SJCRH30 (cell line): ENCODE measurements at places on chromosomes 3 and 15. TPM values are rescaled to one million over a fixed set of nuclear protein-coding genes. Genes with fewer than 3 reads are reported as not detected.

The GATM gene
- total RNA-seq: 226 and 232 TPM in 2 replicates

The C3orf85 gene
- not detected in 2 replicates for total RNA-seq

- no peak for DNase-seq
Measured at GRCh38 chr3:160676547-160677303, at the start of gene ARL14. TSS of gene ARL14 (plus strand) at chr3:160677160. CDS start at chr3:160677347, 187 bp downstream.

DNA sequence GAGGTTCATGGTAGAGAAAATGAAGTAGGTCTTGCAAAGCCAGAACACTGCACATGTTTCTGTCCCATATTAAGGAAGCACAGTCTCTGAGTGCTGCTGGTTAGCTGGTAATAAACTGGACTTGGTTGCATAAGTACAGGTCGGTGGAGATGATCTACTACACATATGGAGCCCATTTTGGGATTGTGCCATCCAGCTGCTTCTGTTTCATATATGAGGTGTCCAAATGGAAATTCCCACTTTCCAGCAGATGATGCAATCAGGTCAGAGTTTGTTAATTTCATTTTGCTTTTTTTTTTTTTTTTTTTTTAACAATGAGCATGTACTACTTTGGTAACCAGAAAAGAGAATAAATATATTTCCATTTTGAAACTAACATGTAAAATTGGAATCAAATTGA is 122.6 kb downstream of the SATB1 start:
- DNase-seq: no peak

DNA sequence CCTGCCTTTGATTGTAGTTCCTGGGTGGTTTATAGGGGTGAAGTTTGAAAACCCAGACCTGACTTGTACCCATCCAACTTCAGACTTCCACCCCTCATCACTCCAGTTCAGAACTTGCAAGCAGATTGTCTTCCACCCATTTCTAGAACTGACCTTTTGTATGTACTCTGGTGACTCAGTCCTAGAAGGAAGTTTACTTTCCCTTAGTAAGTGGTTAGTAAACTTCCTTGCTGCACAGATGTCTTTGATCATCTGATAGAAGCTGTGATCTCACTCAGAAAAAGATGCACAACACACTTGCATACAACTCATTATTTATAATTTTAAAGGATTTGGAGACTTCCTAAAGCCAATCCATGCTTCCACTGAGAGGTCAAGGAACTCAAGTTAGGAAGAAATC is 368.0 kb downstream of the MFSD1 start:
- DNase-seq: no peak

The ATP13A5 gene
- total RNA-seq: 0.03 and 0.06 TPM in 2 replicates

- no peak for DNase-seq
Measured at GRCh38 chr3:69299344-69299743, 86.5 kb downstream of the FRMD4B start.

- no peak for DNase-seq
Measured at GRCh38 chr15:67854358-67854757, 14.5 kb upstream of the RNU6-1 start.

DNA sequence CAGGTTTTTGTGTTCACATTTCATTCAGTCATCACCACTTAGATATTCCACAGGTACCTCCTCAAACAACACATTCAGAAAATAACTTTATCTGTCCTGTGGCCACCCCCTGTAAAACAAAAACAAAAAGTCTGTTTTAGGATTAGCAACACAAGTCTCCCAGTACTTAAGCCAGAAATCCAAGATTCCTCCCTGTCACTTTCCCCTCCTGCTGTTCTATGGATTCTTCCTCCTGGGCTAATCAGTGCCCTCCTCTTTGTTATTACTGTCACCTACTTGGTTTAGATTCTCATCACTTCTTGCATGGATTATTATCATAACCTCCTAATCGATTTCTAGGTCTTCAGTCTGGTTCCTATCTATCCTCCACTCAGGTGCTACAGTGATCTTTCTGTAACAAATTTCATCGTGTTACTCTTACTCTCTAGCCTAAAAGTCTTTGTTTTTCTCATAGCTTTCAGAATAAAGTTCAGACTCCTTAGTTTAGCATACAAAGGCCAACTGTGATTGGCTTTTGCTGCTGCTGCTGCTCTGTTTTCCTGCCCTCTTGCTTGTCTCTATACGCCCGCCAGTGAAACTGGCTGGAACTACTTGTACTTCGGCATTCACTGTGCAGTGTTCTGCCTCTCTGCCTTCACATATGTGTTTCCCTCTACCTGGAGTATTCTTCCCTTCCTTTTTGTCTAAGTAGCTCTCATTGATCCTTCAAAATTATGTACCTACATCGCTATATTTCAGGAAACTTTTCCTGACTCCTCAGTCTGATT is 32.2 kb downstream of the PPP2R3A start:
- no peak for DNase-seq

The MESD gene
- 20.5 and 22.1 TPM in 2 replicates for total RNA-seq

DNA sequence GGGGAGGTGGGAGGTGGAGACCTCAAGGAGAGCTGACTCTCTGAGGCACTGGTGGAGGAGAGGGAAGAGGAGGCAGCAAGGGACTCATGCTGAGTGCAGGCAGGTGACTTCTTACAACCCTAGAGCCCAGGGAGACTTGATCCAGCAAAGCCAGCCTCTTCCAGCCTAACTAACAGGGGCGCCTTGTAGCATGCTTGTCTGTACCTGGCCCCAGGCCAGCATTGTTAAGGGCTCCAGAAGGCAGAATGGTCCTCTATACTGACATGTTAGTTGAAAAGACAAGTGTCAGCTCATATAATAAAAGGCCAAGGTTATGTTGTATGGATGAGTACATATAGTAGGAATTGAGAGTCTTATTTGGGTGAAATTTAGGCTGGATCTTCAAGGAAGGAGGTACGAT is 65.4 kb downstream of the CHDH start:
- no peak for DNase-seq

The CTXN2 gene
- not detected in 2 replicates for total RNA-seq

GRCh38 chr3:11246663-11246970 is 25.6 kb upstream of the ATG7 start:
- DNase-seq: no peak

DNA sequence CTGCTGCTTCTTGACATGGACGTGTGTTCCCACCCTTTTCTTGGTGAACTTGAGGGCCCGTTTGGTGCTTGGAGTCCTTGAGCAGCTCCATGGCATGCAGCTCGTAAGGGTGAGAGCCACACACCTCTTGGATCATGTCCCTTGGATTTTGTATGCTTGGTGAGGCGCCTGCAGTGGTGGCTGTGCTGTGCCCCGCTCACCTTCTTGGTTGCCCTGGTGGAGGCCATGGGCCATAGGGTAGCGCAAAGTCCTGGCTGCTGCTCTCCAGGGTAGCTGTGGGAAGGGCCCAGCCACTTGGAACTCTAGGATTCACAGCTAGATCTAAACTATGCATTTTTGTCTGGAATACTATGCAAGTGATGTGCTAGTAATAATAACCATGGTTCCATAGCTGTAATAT is 26.7 kb upstream of the DPPA4 start:
- no peak for DNase-seq

GRCh38 chr3:142098964-142099363 is 50.4 kb downstream of the TFDP2 start:
- DNase-seq: no peak

GRCh38 chr3:195587824-195588223 is 4.1 kb upstream of the APOD start:
- DNase-seq: no peak

- DNase-seq: no peak
Measured at GRCh38 chr15:66186049-66186825, 67.3 kb downstream of the MEGF11 start.

- DNase-seq: no peak
Measured at GRCh38 chr3:131231710-131232389, 149.7 kb upstream of the NUDT16 start.

- no peak for DNase-seq
Measured at GRCh38 chr15:79371591-79371990, 60.5 kb upstream of the MINAR1 start.

DNA sequence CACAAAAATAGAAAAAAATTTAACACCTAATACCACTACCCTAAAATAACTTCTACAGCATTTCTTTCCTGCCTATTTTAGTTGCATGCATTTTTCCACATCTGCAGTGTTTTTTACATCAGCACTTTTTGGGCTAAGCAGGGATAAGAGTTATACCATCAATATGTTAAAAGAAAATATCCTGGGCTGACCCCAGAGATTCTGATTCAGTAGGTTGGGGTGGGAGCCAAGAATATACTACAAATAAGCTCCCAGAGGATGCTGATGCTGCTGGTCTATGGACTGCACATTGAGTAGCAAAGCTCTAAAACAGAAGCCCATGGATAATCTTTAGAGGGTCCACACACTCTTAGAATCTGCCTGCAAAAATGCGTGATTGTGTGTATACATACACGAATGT is 14.8 kb downstream of the FYCO1 start:
- DNase-seq: no peak

GRCh38 chr3:197908957-197909701 is 40.9 kb upstream of the RPL35A start:
- no peak for DNase-seq

DNA sequence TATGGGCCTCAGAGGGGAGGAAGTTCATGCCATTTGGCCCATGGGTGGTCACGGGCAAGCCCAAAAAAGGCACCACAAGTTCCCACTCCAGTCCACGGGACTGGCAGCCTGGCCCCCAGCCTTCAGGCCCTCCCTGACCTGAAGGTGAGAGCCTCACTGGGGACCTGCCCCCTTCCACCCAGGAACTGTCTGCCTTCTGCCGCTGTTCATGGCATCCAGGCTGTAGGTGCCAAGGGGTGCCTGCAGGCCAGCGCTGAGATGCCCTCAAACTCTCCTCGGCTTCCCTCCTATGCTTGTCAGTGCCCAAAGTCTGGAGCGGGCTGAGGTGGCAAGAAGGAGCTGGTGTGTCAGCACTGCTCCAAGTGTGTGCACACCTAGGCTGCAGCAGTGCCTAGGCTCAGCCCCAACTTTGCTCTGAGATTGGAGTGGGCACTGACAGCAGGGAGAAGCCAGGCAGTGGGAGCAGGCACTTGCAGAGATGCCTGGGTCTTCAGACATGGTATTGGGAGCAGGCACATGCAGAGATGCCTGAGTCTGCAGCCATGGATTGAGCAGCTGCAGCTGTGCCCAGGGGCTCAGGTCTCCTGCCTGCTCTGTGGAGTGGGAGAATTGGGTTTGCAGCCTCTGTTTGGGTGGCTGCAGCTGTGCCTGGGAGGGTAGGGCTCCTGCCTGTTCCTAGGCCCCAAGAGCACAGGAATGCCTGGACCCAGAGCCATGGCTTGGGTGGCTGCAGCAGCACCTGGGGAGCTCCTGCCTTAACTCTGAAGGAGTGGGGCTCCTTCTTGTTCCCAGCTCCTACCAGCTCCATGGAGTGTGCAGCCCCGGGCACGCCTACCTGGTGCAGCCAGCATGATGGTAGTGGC is 44.0 kb upstream of the PRR23C start:
- no peak for DNase-seq

GRCh38 chr3:151794080-151794479 is 19.8 kb upstream of the AADAC start:
- DNase-seq: no peak

The GOLGA6L4 gene
- total RNA-seq: 0.18 and 0.28 TPM in 2 replicates

DNA sequence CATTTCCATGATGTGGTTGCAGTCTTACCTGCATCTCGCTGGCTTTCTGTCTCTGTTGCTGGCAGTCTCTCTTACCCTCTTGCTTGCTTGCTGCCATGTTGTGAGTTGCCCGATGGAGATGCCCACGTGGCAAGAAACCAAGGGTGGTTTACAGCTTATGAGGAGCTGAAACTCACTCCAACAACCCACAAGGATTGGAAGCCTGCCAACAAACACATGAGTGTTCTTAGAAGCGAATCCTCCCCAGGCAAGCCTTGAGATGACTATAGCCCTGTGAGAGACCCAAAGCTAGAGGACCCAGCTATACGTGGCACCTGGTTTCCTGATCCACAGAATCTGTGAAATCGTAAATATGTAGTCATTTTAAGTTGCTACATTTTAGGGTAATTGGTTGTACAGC is 490.9 kb upstream of the ADAMTS9 start:
- no peak for DNase-seq

- DNase-seq: no peak
Measured at GRCh38 chr15:31235311-31236183, 91.1 kb upstream of the KLF13 start.

- no peak for DNase-seq
Measured at GRCh38 chr3:143121241-143122088, 1.9 kb downstream of the CHST2 start.

- no peak for DNase-seq
Measured at GRCh38 chr3:49029563-49029884, 326 bp upstream of the IMPDH2 start.

- no peak for DNase-seq
Measured at GRCh38 chr3:157469561-157470294, 33.1 kb downstream of the PTX3 start.

DNA sequence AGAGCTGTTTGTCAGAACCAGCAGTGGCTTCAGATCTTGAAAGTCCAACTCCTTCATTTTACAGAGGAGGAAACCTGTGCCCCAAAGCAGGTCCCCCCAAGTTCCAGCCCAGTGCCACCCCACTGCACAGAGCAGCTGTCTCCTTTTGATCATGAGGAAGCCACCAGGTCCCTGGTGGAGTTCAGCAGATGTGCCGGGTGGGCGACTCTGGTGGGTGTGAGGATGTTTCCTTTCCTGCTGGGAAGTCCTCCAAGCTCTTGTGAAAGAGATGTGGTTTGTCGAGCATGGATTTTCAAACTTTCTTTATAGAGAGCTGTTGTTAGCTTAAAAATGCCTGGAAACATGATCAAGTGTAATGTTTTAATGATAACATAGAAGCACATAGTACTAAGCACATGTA is 52.0 kb downstream of the SMAD3 start:
- DNase-seq: no peak

DNA sequence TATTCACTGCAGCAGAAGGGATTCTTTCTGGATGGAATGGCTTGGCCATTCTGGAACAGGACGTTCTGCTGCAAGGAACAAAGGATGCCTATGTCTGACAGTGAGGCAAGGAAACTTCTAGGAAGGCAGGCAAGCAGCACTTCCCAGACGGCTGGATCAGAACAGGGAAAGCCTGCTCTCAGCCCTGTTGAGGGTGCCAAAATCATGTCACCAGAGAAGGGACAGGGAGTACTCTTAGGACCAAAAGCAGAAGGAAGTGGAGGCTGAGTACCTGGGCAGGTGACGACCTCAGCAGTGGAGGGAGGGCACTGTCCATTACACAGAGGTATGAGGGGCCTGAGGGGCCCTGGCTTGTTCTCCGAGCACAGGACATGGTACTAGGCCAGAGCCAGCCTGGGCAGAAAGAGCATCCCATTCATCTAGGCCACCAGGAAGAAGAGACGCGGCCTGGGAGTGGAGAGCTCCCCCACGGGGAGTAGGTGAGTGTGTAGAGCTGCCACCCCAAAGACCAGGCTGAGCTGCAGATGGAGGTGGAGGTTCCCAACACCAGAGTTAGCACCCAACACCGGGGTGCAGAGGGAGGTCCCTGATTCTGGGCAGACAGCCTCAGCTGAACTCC is 9.6 kb downstream of the KLF15 start:
- DNase-seq: no peak

DNA sequence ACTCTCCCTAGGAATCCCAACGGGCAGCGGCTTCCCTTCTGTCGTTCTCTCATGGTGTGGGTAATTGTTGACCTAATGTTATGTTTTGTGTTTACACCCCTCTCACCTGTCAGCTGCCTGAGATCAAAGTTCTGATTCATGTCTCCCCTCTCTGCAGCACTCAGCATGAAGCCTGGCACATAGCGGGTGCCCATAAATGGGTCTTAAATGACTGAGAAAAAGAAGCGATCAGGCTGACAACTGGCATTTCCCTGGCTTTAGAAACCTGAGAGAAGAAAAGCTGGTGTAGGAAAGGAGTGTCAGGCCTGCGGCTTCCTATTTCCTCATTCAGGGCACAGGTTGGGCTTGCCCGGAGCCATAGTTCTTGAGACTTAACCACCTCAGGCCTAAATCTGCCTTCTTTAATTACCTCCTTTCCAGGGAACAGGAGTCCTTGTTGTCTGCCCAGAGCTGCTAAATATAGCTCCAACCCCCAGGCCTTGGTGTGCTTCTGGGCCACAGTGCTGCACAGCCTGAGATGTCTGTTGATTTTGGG is 31.8 kb downstream of the LPP start:
- DNase-seq: no peak
